ENCODE measurements at places on chromosomes 13 and 19.

GRCh38 chr19:33432446-33433170 lies 59.1 kb downstream of the CEBPG start:
- no peak for DNase-seq

GRCh38 chr13:37788346-37788745 lies 81.2 kb downstream of the TRPC4 start:
- no peak for DNase-seq

- no peak for DNase-seq
Observed at GRCh38 chr19:17751912-17752273, 616 bp downstream of the FCHO1 start.

DNA sequence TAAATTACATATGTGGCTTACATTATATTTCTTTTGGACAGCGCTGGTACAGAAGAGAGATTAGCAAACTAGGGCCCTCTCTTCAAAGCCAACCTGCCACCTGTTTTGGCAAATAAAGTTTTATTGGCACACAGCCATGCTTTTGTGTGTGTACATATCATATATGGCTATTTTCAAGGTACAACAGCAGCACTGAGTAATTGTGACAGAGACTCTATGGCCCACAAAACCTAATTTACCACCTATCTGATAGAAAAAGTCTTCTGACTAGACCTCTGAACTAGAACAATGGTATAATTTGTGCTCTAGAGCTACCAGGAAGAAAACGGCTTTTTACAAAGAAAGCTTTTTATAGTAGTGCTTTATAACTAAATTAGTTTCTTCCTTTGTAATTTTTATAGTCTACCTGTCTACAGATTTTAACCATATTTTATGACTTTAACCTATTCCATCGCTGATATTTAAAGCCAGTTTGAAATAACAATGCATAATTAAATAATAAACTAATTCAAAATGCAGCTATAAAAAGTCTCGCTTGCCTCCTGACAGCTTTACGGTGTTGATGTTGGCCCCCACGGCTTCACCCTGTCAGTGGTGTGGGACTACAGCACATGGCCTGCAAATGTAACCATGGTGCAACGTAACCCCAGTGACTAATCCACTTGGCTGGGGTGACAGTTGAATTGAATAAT lies 17.7 kb upstream of the DPY19L3 start:
- no peak for DNase-seq

- no peak for DNase-seq
Observed at GRCh38 chr13:108597943-108598342, 31.5 kb upstream of the MYO16 start.

GRCh38 chr13:77810430-77810829 lies 108.2 kb downstream of the EDNRB start:
- no peak for DNase-seq

DNA sequence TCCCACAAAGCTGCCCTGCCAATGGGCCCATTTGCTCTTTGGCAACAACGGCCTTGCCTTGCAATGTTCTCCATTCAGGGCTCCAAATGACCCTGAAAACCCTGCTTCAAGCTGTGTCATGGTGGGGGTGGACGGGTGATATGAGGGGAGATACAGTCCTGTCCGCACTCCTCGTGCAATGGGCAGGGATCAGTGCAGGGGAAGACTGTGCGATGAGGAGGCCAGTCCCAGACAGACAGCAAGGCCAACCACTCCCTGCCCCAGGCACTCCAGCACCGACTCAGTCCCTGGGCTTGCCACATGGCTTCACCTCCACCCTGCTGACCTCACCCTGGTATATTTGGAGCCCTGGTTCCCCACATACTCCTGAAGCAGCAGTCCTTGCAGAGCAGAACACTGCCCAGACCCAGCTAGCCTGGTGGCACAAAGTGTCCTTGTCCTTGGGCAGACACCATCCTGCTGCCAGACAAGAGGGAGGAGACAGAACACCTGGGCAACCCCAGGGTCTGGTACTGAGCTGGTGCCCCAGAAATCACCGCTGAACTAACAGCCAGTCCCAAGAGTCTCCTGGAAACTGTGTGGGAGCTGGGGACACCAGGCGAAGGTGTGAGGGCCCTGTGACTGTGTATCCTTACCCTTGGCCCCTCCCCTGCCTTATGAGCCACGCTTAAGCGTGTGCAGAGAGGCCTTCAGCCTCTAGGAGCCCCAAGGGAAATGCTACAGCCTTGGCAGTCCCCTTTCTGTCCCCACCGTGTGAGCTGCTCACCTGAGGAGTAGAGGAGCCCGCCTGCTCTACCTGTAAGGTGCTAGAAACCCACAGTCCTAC lies 9.1 kb upstream of the SLC35E1 start:
- peak; percentile 94 for DNase-seq

GRCh38 chr13:112255550-112256120 lies 120.5 kb upstream of the SPACA7 start:
- DNase-seq, result no peak

DNA sequence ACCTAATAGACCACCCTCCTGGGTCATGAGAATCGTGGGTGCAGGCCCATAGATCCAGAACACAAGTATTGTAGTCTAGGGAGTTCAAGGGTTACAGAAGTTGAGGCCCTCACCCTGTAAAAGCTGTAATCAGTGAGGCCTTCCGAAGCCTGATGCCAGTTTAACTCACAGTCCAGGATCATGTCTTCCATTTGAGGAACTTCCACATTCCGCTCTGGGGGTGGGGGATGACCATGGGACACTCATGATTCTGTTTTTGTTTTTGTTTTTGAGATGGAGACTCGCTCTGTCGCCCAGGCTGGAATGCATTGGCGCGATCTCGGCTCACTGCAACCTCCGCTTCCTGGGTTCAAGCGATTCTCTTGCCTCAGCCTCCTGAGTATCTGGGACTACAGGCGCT lies 1.7 kb upstream of the RASIP1 start:
- DNase-seq, result no peak

- DNase-seq, result no peak
Observed at GRCh38 chr19:55346725-55347441, 7.2 kb downstream of the KMT5C start.

- no peak for DNase-seq
Observed at GRCh38 chr19:35295792-35296462, 4.0 kb downstream of the MAG start.

DNA sequence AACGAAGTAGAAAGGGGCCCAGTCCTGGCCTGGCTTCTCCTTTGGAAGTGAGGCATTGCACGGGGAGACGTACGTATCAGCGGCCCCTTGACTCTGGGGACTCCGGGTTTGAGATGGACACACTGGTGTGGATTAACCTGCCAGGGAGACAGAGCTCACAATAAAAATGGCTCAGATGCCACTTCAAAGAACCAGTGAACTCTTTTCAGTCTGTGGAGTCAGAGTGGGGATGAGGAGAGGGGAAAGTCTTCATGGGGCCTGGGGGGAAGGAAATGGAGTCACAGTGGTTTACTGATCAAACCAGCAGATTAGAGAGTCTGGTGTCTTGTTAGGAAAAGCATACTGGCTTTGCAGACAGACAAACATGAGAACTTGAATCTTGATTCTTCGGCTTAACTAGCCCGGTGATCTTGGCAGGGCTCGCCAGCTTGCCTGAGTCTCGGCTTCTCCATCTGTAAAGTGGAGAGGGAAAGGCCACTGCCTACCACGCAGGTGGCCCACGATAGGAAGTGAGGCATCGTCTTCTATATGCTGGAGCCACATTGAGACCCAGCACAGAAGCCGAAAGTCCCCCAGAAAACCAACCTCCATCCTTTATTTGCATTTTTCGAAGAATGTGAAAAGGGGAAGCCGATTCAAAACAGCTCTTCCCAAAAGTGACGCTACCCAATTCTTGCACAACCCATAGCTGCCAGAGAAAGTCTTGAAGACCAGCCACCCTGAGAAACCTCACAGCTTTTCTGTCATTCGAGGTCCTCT lies at the start of gene FFAR1:
Gene FFAR1 (plus strand): TSS at position 732 of the 759 bp plus-strand sequence. CDS start 3,650 bp downstream, outside the sequence.
- peak; percentile 17 for DNase-seq

- DNase-seq, result no peak
Observed at GRCh38 chr13:86933676-86934075, 737.5 kb upstream of the SLITRK5 start.

- no peak for DNase-seq
Observed at GRCh38 chr13:21966014-21966413, 295.1 kb downstream of the FGF9 start.

- DNase-seq, result peak; percentile 58
Observed at GRCh38 chr19:52221831-52222375, 32.1 kb downstream of the PPP2R1A start.

DNA sequence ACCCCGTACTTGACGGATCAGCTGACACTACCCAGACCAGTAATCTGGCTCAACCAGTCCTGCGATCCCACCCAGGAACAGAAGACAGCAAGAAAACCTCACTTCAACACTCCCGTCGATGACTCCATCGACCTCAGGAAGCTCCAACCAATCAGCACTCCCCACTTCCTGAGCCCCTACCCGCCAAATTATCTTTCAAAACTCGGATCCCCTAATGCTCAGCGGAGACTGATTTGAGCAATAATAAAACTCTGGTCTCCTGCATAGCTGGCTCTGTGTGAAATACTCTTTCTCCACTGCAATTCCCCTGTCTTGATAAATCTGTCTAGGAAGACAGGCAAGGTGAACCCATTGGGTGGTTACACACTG lies 1.2 kb downstream of the LSM4 start:
- DNase-seq, result no peak

DNA sequence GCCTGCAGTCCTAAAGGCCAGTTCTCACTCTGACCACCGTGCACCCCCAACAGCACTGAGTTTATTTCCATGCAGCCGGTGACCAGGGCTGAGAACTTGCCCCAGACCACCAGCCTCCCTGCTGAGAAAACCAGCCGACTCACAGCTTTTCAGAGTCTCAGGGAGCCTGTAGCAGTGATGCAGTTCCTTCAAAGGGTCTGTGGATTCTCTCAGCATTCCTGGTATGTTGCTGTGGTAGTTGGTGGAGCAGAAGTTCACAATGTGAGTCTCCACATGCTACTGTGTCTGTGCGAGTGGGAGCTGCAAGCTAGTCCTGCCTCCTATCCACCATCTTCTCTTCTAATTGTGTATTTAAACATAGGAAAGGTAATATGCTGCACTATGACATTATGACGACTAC lies 254.9 kb upstream of the KLF12 start:
- DNase-seq, result no peak
